ENCODE measurements at places on chromosomes 2 and 18.

GRCh38 chr2:238865015-238865719, 17.3 kb downstream of the TWIST2 start:
- no peak for DNase-seq

- no peak for DNase-seq
Observed at GRCh38 chr2:230329946-230330605, 3.1 kb downstream of the SP140L start.

GRCh38 chr18:78634061-78634696, 345.4 kb upstream of the SALL3 start:
- DNase-seq, result no peak

- DNase-seq, result no peak
Observed at GRCh38 chr18:54263904-54264336, 5.4 kb upstream of the POLI start.

DNA sequence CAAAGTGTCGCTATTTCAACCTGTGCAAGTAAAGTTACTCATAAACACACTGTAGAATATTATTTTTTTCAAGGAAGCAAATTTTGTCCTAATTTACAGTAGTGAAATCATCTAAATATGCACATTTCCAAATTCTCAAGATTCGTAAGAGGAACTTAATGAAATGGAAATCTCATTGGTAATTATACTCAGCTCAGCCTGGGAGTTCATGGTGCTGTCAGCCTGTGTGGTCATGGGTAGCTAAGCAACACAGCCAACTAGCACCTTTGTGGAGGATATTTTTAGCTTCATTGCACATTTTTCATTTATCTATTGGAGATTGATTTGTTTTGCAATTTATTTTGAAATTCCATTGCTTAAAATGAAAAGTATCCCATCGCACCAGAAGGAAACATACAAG, 975.7 kb upstream of the ZEB2 start:
- DNase-seq, result no peak

- no peak for DNase-seq
Observed at GRCh38 chr2:166959556-166959955, 71.3 kb downstream of the XIRP2 start.

DNA sequence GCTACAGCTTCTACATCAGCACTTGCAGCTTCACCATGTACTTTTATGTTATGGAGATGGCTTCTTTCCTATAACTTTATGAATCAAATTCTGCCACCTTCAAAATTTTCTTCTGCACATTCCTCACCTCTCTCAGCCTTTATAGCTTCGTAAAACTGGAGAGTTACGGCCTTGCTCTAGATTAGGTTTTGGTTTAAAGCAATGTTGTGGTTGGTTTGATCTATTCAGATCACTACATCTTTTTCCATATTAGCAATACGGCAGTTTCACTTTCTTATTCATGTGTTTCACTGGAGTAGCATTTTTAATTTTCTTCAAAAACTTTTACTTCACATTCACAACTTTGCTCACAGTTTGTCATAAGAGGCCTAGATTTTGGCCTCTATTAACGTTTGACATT, 242.9 kb upstream of the GYPC start:
- no peak for DNase-seq

DNA sequence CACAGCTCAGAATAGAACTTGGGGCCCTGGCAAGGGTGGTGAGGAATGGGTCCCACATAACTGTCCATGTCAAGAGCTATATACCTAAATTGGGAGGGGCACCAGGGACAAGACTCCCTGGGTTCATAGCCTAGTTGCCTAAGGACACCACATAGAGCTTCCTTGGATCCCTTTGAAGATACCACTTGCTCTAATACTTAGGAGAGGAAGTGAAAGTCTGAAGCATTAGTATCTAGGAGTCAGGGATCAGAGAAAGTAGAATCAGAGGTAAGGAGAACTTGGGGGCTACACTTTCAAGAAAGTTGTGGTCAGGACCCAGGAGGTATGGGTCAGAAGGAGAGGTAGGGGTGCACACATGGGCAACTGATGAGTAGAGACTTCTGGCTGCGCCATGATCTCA, 318.2 kb upstream of the SLC39A10 start:
- no peak for DNase-seq

GRCh38 chr2:86821306-86821705, 30.6 kb upstream of the CD8A start:
- no peak for DNase-seq

DNA sequence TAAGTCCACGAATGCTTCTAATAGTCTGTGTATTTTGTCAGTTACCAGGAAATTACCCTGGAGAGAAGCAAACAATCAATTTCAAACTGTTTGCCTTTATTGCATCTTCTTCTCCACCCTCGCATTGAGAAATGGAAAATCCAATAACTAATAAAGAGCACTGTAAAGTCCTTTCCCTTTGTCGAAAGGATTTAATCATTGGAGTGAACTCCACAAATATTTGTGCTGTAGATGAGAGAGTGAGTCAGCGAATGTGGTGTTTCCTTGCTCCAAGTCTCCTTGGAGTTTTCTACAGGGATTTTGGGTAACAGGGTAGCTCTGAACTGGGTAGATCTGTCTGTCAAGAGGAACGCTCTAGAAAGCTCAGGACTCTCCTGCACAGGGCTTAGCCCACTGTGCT, 240.2 kb downstream of the KCNS3 start:
- DNase-seq, result no peak

DNA sequence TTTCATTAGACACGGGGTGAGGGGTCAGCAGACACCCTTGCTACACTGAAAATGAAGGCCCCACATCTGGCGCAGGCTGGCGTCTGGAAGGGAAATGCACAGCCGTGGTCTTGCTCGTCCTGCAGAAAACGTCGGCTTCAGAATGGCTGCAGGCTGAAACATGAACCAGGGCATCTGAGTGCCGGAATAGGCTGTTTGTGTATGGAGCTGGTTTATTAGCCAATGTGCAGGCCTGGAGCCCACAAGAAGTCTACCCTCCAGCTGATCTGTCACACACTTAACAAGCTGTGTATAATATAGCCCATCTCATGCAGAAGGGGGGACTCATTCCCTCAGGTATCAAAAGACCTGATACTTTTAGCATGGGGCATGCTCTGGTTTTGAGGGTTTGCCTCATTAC, 153.4 kb upstream of the SOX11 start:
- DNase-seq, result no peak

GRCh38 chr2:9690716-9691498, 60.1 kb upstream of the YWHAQ start:
- no peak for DNase-seq

DNA sequence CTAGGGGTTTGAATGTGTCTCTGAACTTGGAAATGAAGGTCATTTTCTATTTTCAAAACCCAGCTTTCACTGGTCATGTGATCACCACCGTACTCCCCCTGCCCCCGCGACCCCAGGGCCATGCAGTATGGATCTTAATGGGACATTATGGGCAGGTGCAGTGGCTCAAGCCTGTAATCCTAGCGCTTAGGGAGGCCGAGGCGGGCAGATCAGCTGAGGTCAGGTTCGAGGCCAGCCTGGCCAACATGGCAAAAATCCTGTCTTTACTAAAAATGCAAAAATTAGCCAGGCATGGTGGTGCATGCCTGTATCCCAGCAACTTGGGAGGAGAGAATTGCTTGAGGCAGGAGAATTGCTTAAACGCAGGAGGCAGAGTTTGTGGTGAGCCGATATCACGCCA, 77.3 kb downstream of the ITGB1BP1 start:
- no peak for DNase-seq

- no peak for DNase-seq
Observed at GRCh38 chr2:6008186-6008585, 316.0 kb downstream of the SOX11 start.

DNA sequence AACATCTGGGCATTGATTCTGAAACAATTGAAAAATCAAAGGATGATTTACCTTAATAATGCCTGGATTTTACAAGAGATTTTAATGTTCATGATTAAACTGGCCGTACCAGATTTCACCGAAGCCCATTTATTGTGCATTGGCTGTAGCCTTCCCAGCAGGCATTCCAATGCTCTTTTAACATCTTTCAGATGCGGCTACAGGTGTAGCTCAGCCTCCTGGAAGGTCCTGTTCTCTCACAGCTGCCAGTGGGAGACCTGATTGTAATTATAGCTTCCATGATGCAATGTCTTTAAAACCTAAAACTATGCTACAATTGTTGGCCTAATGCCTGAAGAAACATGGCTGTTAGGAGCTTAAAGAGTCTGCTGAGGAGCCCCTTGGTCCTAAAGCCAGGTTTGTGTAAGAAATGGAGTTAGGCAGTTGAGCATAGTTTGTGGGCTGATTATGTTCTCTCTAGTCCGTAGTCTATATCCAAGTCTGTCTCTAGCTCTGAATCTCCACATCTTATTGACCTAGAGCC, 147.4 kb downstream of the CERS6 start:
- no peak for DNase-seq

DNA sequence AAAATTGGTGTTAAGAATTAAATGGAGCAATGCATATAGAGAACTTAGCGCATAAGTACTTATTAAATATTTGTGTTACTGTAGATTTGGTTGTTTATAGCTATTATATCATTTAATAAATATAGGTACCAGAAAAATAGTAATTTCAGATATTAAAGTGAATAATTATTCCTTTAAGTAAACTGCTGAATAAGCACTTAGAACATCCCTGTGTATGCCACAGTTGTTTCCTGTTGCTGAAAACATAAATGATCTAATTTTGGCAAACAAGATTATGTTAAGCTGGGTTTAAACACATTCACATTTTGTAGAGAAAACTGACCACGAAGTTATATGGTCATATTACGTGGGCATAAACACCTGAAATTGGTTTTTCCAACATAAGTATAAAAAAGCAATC, 388.0 kb upstream of the ZNF804A start:
- DNase-seq, result no peak

DNA sequence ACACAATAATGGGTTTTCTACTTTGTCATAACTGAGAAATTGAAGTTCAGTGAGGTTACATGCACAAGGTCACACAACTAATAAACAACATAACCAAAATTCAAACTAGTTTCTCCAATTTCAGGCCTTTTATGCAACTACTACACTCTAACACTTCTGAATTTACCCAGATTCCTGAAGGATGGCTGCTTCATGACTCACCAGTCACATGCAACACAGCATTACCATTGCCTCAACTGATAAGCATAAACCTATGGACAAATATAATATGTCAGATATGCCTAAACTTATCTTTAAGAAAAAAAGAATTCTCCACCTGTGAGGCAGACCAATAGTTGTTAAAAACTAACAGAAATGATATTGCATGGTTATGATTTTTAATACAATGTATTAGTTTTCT, 586.5 kb upstream of the SLC8A1 start:
- no peak for DNase-seq

DNA sequence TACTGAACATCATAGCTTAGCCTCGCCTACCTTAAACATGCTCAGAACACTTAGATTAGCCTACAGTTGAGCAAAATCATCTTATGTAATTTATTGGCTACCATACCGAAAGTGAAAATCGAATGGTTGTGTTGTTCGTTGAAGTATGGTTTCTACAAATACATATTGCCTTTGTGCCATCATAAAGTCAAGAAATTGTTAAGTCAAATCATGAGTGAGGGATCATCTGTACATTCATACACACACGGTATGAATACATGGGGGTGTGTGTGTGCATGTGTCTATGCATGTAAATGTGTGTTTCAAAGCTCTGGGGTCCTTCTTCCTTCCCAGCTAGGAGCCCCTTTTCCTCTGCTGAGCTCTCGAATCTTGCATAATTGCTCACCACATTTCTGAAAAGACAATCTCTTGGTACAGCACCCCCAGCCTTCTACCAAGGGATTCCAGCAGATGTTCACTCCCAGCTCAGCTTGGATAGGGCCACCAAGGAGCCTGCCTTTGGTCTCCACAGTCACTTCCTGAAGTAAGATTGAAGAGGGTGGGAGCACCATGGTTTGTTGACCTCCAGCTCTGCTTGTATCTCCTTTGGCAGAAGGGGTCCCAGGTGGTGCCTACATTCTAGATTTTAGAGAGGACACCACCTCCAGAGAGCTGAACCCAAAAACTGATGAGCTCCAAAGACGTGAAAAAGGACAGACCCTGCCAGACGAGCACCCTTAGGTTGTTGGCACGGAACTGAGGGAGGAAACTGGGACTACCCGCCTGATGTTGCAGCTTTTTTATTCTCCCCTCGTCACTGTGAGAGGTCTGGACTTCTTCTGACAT, 33.2 kb upstream of the CYP1B1 start:
- no peak for DNase-seq

DNA sequence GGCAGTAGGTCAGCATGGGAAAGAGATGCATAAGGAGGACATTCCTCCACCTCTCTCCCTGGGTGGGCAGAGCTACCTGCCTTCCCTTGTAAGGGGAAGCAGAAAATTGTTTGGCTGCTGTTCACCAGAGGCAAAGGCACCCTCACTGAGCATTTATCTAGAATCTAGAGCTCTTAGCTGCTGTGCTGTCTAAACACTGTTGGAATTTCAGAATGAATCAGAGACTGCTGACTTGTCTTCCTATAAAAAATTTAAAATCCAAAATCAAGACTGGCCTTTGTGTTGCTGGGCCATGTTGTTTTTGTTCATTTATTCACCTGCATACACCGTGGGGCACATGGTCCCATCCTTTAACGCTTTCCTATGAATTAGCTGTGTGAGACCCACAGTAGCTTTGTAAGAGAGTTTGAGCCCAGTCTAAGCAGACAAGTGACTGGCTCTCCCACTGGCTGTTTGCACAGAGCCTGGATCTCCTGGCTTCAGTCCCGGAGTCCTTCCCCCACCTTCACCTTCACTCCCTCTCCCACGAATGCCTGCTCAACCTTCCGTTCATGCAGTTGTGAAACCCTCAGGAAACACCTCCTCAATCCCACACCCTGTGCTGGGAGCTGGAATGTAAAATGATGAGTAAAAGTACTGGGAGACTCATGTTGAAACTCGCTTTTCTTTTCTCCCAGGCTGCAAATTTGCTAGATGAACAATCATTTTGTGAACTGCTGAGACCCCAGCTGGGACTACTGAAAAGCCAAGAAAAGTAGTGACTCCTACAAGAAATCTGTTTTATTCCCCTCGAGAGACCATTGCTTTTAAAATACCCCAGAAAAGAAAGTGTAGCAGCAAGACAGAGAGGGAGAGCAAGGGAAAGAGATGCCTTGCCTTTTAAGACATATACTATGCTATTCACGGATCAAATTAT, 76.2 kb downstream of the FAM168B start:
- no peak for DNase-seq

GRCh38 chr2:65420712-65421431, 11.5 kb downstream of the SPRED2 start:
- no peak for DNase-seq

DNA sequence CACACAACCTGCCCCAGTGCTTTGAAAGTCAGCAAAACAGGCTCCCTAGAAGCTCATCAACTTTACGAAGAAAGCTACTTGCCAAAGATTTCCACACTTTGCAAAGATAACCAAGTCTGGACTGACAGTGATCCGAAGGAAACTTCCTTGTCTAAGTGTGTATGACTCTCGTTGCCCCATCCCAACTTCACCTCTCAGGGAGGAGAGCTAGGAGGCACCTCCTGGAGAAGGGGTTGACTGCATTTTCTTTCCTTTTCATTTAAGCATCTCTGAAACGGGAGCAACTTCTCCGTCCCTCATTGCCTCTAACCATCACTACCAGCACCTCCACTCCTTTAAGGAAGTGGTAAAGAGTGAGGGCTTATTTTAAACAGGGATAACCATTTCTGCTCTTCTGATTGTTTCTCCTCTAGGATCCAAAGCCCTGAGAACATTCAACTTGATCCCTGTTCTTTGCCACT, 7.0 kb downstream of the ZEB2 start:
- DNase-seq, result no peak
